ENCODE measurements at places on chromosomes 2 and 18.

DNA sequence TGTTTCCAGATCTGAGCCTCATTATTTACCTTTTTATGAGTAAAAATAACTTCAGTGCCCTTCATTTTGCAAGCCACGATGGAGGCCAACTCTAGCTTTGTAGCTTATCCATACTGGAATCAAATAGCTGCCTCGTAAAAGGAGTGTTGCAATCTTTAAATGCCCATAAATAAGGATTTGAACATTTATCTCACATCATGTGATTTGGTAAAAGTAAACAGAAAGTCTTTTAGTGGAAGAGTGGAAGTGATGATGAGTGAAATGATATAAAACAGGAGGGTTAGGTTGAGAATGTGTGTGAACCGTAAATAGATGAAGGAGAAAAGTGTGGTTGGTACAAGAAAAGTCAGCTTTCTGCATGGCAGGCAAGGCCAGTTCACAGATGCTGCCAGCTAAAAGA, 348.9 kb downstream of the OSR1 start:
- no peak for DNase-seq

GRCh38 chr2:8026381-8026780, 655.5 kb upstream of the ID2 start:
- DNase-seq: no peak

GRCh38 chr2:3739313-3739712, 35.9 kb downstream of the DCDC2C start:
- DNase-seq: no peak

DNA sequence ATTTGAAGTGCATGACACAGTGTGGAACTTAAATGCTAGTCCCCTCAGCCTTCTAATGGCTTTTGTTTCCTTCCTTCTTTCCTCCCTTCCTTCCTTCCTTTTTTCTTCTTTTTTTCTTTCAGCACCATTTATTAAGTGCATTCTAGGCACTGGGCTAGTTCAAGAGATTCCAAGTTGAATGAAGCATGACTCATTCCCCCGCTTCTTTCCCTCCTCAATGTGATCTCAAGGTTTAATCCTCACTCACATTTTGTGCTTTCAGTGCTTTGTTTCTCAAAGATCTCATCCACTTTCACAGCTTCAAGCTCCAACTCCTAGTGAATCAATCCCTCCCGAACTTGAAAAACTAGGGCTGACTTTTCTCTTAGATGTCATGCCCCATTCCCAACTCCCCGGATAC, 90.1 kb downstream of the LBH start:
- DNase-seq: no peak

DNA sequence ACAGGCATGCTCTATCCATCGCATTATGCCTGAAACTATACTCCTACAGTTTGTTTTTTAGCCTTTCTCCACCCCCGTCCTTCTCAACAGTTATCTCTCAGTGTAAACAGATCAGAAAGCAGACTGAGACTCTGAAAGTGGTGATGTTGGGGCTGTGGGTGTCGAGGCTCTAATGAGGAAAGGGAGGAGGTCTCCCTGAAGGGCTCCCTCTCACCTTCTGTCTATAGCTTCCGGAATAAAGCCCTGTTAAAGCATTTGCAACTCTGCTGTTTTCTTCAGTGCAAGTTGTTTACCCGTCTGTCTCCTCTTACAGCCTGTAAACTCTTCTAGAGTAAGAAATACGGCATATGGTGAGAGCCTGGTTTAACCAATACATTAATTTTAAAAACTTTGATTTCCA, 136.7 kb upstream of the SYT4 start:
- no peak for DNase-seq

- no peak for DNase-seq
These were observed 387.3 kb downstream of the CLIP4 start for GRCh38 chr2:29502460-29502911.

DNA sequence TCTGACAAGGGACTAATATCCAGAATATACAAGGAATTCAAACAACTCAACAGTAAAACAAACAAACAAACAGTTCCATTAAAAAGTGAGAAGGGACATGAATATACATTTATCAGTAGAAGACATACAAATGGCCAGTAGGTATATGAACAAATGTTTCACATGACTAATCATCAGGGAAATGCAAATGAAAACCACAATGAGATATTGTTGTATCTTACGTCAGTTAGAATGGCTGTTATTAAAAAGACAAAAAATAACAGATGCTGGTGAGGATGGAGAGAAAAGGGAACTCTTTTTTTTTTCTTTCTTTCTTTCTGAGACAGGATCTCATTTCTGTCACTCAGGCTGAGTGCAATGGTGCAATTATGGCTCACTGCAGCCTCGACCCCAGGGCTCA, 175.5 kb downstream of the CAMKMT start:
- no peak for DNase-seq

DNA sequence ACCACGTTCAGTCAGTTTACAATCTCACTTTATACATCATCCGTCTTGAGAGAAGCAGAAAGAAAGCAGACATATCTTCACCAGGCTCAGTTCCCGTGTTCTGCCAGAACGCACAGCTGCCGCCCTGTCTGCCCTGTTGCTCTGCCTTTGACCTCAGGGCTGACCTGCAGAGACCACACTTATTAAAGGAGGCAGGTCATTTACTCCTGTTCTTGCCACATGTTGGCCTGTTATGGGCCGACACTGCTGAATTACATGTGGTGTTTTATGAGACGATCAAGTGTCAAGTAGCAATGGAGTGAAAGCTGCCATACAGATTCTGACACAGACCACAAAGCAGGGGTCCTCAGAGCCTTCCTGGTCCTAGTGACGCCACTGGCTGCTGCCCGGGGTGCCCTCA, 232.2 kb downstream of the TTC32 start:
- DNase-seq: no peak

GRCh38 chr2:20531633-20532262, 84.9 kb downstream of the RHOB start:
- no peak for DNase-seq

GRCh38 chr18:64240316-64240715, 91.4 kb upstream of the LINC00305 start:
- DNase-seq: no peak

GRCh38 chr2:224819075-224819474, 102.9 kb upstream of the CCDC195 start:
- DNase-seq: no peak

DNA sequence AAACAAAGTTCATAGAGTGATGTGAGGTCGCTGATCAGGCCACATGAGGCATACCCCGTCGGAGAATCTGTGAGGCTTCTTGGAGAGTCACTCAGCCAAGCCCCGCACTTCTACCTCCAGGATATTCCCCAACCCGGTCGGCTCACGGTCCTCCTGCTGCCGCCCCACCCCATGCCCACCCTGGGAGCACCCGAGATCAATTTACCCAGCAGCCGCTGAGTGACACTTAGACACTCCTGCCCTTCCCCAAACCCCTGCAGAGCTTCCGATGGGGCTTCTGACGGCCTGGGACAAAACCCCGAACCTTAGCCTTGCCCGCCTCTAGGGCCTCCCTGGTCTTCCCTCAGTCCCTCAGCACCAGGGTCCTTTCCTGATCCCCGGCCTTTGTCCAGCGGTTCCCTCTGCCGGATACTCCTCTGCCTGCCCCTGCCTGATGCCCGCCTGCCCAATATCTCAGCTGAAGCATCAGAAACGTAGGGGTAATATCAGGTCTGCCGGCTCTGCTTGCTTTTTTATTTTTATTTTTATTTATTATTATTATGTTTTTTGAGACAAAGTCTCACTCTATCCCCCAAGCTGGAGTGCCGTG, 18.9 kb upstream of the OTOS start:
- DNase-seq: no peak

GRCh38 chr2:233256048-233256447, 4.6 kb downstream of the ATG16L1 start:
- no peak for DNase-seq

DNA sequence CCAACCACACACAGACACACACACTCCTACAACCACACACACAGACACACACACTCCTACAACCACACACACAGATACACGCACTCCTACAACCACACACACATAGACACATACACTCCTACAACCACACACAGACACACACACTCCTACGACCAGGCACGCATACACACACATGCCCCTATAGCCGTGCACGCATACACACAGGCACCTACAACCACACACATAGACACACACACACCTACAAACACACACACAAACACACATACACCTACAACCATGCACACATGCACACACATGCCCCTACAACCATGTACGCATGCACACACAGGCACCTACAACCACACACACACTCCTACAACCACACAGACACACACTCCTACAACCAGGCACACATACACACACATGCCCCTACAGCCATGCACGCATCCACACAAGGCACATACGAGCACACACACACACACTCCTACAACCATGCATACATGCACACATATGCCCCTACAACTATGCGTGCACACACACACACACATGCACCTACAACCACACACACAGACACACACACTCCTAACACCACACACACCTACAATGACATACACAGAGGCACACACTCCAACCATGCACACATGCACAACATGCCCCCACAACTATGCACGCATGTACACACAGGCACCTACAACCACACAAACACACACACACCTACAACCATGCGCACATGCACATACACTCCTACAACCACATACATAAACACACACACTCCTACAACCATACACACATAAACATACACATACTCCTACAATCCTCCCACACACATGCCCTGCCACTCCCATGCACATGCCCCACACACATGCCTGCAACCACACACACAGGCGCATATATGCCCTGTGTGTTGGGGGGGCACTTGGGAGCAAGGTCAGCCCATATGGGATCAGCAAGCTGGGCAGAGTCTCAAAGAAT, 19.1 kb upstream of the TEX51 start:
- no peak for DNase-seq

DNA sequence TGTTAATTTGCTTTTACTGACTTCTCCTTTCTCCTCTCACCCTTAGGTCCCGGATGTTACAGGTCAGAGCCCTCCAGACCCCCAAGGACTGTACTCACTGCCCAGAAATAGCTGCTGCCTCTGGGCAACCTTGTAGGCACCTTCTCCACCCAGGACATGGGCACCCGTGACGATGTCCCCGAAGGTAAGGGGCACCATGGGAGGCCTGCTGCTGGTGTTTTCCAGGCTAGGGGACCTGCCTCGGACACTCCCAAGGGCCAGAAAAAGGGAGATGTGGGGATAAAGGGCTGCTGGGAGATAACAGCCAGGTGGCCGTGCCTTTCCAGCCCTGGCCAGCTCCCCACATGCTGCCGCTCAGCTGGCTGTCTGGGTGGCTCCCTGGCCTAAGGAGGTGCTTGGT, 13.6 kb downstream of the TOGARAM2 start:
- no peak for DNase-seq

GRCh38 chr2:65495251-65495877, 63.0 kb upstream of the SPRED2 start:
- DNase-seq: no peak

DNA sequence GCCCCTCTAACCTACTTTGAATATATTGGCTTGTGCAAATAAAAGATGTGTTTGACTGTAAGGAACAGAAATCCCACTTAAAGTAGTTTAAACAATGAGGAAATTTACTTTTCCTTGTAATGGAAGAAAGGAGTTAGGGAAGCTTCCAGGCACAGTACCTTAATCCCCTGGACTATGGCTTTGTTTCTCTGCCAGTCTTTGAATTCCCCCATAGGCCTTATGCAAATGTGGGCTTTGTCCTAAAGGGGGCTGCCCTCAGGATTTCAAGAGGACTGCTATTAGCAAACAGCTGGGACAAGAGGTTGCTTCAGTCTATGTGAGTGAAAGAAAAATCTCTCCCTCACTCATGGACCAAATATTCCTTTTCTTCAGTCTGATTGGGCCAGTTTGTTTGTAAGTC, 255.1 kb upstream of the THSD7B start:
- DNase-seq: no peak

GRCh38 chr2:203330434-203330833, 2.2 kb downstream of the ABI2 start:
- DNase-seq: no peak

- DNase-seq: no peak
These were observed 12.9 kb downstream of the ADCY3 start for GRCh38 chr2:24907116-24907515.

DNA sequence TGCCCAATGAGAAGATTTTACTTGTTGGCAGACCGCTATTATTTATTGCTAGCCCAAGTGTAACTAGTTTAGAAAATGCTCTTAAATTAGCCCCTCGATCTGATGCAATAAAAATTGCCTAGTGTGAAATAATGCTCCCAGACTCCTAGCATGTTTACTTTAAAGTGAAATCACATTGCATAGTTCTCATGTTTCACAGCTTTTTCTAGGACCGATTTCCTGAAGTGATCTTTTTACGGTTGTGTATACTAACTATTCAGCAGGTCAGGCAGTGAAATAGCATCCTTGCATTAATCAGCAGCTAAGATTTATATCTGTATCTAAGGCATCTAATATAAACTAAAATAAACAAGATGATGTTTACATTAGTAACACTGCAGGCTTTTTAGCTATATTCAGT, 52.4 kb downstream of the PMS1 start:
- DNase-seq: no peak

DNA sequence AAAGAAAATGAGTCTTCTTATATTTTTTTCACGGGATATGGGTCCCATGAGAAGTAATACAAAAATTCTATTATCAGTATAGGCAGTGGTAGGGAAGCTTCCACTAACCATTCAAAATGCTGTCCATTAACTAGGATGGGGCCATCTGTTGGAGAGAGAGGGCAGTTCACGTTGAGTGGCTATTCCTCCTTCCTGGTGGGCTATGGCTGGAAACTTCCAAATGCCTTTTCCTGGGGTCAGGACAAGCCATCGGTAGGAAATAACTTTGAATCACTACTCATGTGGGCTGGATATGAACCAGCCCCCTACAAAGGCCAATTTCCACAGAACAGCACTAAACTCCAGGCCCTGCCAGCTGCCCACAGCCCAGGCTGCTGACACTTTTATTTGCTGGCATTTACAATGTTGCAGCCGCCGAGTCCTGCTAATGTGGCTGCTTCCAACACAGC, 156.1 kb upstream of the HNRNPA3 start:
- no peak for DNase-seq

DNA sequence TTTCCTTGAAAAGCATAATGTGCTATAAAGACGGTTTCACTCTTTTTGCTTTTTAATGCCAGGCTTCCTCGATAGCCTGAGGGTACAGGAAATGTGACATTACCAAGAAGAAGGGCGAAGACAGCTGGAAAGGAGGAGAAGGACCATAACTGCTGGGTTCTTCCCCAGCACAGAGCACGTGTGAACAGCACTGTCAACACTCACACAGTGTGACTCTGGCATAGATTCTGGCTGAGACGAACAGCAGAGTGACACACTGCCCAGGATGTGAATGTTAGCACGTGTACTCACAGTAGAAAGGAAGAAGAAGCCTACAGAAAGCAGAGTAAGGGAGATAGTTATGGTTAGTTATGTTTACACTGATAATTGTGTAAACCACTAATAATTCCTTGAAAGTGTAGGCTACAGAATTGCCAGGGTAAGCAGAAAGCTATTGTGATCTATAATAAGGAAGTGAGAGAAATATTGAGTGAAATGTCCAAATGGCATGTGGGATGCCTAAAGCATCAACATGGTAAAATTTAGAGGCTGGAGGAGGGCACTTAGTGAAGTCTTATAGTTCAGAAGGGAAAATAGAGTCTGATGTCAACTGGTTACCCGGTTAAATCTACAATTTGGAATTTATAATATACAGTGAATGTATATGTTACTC, 198.2 kb downstream of the DLGAP1 start:
- no peak for DNase-seq
